ENCODE measurements at places on chromosomes 1 and 21. TPM values are rescaled to one million over a fixed set of nuclear protein-coding genes. Genes with fewer than 3 reads are reported as not detected.

- DNase-seq = no peak
Measured at GRCh38 chr1:175035865-175036264, 12.6 kb upstream of the MRPS14 start.

DNA sequence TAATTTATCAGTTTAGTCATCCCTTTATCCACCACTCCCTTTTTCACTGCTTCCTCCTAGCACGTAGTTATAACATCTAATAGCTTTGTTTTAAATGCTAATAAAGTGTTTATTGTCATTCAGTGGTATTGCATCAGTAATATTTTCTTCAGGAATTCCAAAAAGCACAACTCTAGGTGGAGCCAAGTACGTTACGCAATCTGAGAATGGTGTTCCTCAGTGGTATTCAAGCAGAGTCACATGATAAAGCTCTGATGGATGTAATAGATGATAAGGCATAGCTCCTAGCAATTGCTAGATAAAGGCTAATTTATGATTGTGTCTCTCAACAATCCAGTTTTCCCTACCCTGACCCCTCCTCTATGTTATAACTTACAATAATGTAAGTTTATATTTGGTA is 494.6 kb upstream of the ADGRL4 start:
- DNase-seq = no peak

GRCh38 chr1:77557053-77557452 is 125.4 kb downstream of the ZZZ3 start:
- DNase-seq = peak; percentile 65

DNA sequence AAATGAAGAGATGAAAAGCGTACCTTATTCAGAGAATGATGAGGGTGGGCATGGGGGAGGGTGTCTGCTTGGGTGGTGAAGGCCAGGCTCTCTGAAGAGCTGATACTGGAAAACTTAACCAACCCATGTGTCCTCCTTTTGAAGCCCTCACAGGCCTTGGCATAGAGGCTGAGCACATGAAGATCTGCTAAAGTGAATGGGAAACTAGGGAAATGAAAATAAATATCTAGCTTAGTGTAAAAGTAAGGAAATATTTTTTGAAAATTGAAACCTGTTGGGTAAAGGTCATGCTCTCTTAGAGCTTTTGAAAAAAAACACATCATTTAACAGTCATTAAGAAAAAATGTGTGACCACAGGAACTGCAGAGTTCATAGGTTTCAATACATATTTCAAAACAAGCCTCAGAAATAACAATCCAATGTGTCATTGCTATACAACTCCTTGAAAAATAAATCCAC is 40.5 kb upstream of the RALGPS2 start:
- DNase-seq = peak; percentile 96

DNA sequence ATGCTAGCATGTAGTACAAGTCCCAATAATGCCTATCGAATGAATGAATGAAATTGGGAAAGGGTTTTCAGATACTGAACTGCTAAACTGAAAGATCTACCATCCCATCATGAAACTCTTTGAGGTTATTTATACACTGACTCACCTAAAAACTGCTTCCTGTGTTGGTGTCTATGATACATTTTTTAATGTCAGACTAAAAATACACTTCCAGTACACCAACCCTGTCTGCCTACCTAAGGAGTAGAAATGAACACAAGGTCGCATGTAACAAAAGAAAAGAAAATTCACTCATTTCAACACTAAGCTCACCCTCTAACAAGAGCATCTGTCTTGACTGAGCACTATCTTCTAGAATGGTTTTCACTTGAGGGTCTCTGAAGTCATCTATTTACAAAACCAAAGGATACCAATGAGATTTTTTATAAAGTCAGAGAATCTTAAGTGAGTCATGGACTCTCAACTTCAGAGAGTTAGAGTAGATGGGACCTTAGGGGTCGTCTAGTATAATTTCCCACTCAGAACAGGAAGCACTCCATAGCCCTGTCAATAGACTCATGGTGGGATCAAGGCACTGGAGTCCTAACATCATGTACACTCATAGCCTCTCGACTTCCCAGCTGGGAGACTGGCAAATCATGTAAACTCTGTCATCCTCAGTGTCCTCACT is 53.4 kb downstream of the WLS start:
- DNase-seq = peak; percentile 68

DMBX1 gene
- not detected for total RNA-seq

CFHR2 gene
- total RNA-seq = not detected

All from IMR-90 (cell line).